ENCODE measurements at places on chromosomes 5 and 9. TPM values are rescaled to one million over a fixed set of nuclear protein-coding genes. Genes with fewer than 3 reads are reported as not detected.
A peak's percentile ranks its signal among the peaks of the same experiment; 100 is the strongest.

DNA sequence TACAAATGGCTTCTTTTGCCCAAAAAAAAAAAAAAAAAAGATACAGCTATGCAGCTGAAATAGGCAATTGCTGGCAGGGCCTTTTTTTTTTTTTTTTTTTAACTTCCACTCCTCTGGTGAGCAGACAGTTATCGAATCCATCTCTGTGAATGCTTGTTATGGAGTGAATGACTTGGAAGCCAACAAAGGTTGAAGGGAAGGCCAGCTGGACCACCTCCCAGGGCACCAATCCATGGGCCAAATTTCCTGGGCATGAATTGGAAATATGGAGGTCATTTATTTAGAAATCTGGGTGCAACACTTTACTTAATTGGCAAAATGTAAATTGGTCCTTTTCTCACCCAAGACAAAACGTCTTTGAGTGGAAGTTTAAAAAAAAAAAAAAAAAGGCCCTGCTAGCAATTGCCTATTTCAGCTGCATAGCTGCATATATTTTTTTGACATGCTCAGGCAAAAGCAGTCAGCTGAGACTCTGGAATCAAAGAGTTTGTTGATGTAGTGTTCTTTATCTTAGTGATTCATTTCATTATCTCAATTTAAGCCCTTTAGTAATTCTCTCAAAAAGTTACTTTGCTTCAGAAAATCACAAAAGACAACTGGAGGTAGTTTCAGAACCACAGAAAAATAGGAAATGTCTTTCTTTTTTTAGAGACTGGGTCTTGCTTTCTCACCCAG lies 392.2 kb upstream of the KLF4 start:
- no peak for DNase-seq

- peak; percentile 21 for DNase-seq
Measured at GRCh38 chr9:93115486-93116071, 18.5 kb downstream of the NINJ1 start.

DNA sequence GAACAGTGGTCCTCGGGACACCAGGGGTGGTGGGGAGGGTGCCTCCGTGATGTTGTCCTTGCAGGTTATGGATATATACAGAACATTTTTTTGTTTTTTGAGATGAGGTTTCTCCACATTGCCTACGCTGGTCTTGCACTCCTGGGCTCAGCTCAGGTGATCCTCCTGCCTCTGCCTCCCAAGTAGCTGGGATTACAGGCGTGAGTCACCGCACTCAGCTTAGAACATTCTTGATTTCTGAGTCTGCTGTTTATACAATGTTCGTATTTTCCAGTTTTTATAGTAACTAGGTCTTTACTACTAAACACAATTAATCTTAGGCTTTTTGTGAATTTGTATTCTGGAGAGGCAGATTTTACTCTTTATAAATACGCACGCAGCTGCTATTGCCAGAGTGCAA lies 6.0 kb downstream of the PMPCA start:
- DNase-seq, result no peak

KLHL9 gene
- 22.2 TPM for total RNA-seq
